ENCODE measurements at places on chromosomes 3 and 15.
A peak's percentile ranks its signal among the peaks of the same experiment; 100 is the strongest.

DNA sequence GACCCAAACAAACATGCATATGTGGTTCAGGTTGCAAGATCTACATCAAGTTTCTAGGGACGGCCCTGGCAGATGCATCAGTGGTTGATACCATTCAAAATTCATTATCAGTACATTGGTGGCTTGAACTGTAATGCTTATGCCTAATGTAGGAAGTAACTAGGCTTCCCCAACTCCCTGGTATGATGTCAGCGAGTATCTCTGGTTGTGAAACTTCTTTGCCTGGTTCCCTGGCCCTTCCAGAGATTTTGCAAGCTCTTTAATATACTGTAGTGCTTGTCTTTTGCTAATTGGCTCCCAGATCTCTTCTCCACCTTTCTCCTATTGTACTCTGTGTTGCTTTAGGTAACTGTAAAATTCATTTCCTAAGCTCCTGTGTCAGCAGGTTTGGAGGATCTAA lies 114.8 kb upstream of the RARB start:
- DNase-seq, result no peak

- no peak for DNase-seq
Measured at GRCh38 chr3:47161983-47162696, 1.8 kb downstream of the SETD2 start.

- peak; percentile 100 for DNase-seq
Measured at GRCh38 chr3:107987036-107987939, 103.5 kb downstream of the CD47 start.

- DNase-seq, result no peak
Measured at GRCh38 chr3:118760585-118761290, 273.9 kb downstream of the IGSF11 start.

- peak; percentile 64 for DNase-seq
Measured at GRCh38 chr3:195411836-195412235, 31.0 kb downstream of the ACAP2 start.

GRCh38 chr3:195801251-195802183 lies 10.2 kb downstream of the MUC4 start:
- no peak for DNase-seq

- peak; percentile 74 for DNase-seq
Measured at GRCh38 chr3:179929091-179929529, 107.6 kb downstream of the PEX5L start.

GRCh38 chr3:11919390-11919789 lies 72.7 kb upstream of the TAMM41 start:
- DNase-seq, result no peak

DNA sequence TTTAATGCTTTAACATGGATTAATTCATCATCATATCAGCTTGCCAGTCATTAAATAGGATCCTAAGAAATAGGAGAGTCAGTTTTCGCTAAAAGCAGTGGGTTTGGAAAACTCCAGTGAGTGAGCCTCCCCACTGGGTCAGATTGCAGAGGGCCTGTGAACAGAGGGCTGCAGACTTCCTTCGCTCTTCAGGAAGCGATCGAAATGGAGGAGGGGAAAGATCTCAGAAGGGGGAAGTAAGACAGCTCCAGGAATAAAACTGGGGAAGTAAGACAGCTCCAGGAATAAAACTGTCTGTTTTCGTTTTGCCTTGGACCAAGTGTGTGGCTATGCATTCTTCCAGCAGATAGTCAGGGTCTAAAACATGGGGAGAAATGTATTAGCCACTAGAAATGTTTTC lies 124.8 kb upstream of the C15orf61 start:
- no peak for DNase-seq

Data from fibroblast of pulmonary artery (primary cell).